ENCODE measurements at places on chromosomes 7 and 10. TPM values are rescaled to one million over a fixed set of nuclear protein-coding genes. Genes with fewer than 3 reads are reported as not detected.

Gene SERPINE1
- total RNA-seq: 37.9 TPM

Gene ITPRID1
- not detected for total RNA-seq

Gene ARID5B
- total RNA-seq: 39.2 TPM

Gene C10orf90
- not detected for total RNA-seq

Data from bronchial smooth muscle cell (primary cell).